Psoas muscle (tissue), 8 donors: ENCODE measurements at places on chromosomes 4 and X. TPM values are rescaled to one million over a fixed set of nuclear protein-coding genes. Genes with fewer than 3 reads are reported as not detected.

DNA sequence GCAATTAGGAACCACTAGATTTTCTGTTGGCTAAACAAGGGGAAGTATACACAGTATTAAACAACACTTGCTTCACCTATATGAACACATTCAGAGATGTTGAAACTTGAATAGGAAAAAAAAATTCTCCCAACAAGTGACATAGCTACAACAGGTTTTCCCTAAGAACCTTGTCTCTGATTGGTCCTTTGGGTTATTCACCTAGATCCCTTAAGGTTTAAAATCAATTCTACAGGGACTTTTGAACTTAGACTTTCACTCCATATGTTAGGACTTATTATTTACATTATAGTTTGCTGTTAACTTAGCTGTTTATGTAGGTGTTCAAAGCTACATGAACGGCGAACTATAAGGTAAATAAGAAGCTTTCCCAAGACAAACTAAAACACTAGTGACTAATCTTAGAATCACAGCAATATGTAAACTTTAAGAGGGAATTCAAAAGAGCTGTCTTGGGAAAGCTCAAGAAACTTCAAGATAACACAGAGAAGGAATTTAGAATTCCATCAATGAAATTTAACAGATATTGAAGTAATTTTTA lies 72.2 kb upstream of the ZXDB start:
- no peak for DNase-seq

DNA sequence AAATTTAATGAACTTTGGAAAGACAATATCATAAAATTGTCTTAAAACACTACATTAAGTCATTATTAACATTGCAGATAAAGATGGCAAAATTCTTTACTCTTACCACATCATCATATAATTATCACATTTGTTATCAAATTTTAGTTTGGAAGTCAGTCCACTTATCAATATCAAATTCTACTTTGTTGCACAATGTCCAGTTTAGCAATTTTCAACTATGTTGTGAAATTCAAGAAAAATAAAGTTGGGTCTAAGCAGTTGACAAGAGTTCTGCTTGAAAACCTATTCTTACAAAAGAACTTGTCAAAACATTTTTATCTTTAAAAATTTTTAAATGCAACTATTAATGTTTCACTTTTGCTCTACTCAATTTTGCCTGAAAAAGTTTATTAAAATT lies 44.7 kb upstream of the TET2 start:
- no peak for DNase-seq

The CHRNA9 gene
- 0.01 TPM for polyA plus RNA-seq

The FDCSP gene
- polyA plus RNA-seq, result not detected

The CXCL10 gene
- polyA plus RNA-seq, result 0.17 TPM

- no peak for DNase-seq
Observed at GRCh38 chrX:24702362-24703184, 8.9 kb downstream of the POLA1 start.

DNA sequence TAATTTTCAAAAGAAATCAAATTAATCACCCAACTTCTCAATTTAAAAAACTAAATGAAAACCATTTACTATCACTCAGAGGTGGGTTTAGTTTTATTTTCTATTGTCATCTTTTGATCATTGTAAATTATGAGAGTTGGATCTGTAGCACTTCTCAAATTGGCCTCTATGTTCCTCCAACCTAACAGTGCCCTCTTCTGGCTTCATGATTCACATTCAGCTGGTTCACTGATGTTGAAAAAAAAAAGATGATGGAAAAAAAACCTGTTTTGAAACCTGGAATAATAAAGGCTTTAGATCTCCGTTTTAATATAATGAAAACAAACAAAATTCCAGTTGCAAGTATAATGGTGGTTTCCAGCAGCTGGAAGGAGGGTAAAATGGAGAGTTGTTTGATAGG lies 2.4 kb upstream of the NBDY start:
- DNase-seq, result no peak

- no peak for DNase-seq
Observed at GRCh38 chrX:30957753-30958152, 68.7 kb upstream of the TAB3 start.

DNA sequence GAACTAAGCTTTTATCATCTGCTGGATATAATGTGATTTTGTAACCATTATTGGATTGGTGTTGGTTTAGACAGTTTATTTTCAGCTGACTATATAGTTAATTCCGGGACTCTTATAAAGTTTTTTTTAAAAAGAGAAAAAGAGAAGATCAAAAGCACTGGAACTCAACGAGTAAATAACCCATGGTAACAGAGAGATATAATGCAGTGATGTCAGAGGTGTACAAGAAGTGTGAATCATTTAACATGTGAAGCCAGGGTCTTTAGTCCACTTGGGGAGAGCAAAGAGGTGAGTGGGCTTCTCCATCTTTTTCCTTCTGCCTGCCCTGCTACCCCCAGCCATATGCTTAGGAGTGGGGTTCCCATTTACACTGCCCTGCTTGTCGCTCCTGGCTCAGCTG lies 3.2 kb downstream of the TMEM165 start:
- no peak for DNase-seq

- no peak for DNase-seq
Observed at GRCh38 chr4:19924761-19925160, 326.9 kb upstream of the SLIT2 start.

GRCh38 chr4:61924131-61924530 lies 724.0 kb downstream of the ADGRL3 start:
- DNase-seq, result no peak

GRCh38 chr4:7101692-7102515 lies 34.0 kb upstream of the GRPEL1 start:
- peak; percentile 75 for DNase-seq

DNA sequence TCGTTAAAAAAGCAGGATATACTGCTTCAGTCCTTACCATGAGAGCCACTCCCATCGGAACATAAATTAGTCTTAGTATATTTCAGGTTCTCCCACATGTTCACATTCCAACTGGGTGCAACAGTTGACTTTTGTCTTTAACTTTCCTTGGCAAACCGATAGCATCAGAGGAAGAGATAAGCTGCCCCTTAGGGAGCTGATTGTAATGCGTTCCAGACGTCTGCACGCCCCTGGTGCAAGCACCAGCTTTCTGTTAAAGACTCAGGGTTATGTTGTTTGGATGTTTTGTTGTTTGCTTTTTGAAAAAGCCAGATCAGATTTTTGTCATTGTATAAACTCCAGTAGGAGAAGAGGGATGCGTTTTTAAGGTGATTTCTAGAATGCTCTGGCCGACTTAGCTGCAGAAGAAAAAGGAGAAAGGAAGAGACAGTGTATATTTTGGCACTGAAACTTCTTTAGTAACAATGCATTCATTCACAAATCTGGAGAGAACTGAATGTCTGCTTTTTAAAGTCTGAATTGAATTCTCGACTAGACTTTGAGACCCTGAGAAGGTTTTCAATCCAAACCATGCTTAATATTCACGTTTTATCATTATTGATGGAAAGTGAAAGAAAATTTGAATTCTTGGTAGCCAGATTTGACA lies 160.9 kb downstream of the CBR4 start:
- DNase-seq, result no peak

The ETDA gene
- not detected for polyA plus RNA-seq

DNA sequence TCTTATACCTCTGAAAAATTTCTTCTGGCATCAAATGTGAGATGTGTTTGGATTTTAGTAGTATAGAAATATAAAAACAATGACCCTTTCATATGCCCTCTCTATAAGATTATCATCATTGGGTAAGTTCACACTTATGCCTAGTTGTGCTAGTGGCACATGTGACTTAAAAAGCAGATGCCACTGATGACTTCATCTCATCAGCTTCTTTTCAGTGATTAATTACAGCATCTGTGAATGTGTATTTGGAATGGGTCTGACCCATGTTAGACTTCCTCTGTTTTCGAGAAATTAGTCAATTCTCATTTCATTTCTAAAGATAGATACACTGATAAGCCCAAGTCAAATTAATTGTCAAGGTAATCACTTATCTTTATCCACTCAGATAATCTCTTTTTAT lies 698.7 kb downstream of the GABRG1 start:
- no peak for DNase-seq

The ARAP2 gene
- polyA plus RNA-seq, result 0.22 TPM

DNA sequence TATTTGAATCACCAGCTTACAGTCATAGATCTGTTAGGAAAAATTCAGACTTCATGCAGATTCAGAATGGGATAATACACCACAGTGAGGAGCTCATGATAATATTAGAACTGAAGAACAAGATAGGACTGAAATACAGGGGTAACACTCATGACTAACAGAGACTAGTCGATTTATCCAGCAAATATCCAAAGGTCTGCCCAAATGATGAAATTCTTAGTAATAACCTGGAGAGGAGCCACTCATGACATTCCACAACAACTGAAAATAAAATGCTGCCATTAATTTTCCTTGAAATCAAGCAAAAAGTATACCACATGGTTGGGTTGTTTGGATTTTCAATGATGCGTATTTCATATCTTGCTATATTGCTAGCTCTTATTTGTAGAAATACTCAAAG lies 903.7 kb upstream of the ADGRL3 start:
- no peak for DNase-seq

- DNase-seq, result peak; percentile 13
Observed at GRCh38 chr4:73674451-73674919, 54.2 kb upstream of the RASSF6 start.

DNA sequence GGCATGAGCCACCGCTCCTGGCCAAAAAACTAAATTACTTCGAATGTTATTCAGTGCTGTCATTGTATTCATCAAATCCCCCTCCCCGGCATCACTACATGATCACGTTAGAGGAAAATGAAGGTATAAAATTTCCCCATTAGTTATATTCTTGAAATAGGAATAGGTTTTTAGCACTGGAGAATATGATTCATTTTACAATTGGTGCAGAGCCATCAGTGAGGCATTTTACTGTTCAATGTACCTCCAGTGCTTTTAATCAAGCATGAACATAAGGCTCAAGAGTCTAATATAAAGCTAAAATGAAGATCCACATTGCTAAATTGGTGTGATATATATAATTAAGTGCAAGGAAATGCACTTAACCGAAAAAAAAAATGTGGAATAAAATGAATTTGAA lies 18.3 kb downstream of the KLF3 start:
- DNase-seq, result no peak

GRCh38 chr4:159227378-159227777 lies 124.5 kb downstream of the RAPGEF2 start:
- DNase-seq, result no peak

The RASGEF1B gene
- 2.5 TPM for polyA plus RNA-seq

DNA sequence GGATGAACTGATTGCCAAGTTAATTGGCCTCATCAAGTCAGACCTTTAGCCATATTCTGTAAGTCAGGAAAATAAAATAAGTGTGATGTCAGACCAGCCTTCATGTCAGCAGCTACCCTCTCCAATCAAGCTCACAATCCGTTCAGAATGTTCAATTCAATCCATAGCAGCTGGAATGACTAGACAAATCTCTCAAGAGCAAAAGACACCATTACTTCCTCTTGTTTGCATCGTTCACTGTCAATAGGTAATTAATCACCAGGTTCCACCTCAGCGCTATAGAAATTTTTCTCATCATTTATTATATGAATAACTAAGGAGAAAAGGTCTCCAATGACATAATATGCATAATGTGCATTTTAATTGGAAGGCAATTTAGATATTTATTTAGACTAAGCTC lies 321.0 kb upstream of the GRIA3 start:
- no peak for DNase-seq

The DMRTC1 gene
- not detected for polyA plus RNA-seq

DNA sequence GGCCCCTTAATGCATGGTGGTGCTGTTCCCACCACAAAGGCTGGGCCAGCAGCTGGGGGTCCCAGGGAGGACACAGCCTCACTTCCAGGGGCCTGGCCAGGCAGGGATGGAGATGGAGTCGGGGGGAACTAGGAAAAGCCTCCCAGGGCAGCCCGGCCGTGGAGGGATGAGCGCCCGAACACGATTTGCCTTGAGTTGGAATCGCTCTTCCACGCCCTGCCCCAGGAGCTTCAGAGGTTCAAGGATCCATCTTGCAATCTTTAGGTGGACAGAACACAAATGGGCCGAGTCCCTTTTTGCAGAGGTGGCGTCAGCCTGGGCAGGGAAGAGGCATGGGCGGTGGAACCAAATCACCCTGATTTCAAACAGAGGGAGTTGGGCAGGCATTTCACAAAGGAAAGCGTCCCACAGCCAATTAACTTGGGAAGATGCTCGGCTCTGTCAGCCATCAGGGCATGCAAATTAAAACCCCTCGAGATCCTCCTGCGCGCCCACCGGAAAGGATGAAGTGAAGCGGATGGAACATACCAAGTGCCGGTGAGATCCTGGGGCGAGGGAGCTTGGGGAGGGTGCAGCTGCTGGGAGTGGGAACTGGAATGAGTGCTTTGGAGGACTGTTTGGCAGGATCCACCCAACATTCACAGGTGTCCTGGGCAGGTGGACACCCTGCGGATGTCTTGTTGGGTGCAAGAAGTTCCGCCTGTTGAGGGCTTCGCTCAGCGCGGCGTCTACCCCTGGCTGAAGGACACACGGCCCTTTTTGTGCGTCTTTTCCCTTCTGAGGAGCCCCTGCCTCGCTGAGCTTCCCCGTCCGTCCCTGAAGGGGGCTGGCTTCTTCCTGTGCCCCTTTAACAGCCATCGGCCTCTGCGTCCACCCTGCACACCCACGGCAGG lies 75.7 kb downstream of the HTRA3 start:
- no peak for DNase-seq

DNA sequence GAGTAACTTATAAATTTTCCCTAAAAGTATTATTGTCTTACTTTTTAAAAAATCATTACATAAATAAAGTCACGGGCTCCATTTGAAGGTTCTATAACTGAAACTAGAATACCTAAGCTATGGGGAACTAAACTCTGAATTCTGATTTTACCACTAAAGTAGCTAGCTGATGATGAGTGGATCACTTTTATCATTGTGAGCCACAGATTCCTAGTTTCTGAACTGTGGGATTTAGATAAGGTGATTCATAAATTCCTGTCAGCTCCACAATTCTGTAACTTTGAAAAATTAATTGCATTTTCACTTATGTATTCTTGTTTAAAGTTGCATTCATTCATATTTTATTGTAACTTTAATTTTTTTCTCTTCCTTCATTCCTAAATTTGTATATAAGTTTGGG lies 540.9 kb downstream of the GBA3 start:
- no peak for DNase-seq

The ERAS gene
- not detected for polyA plus RNA-seq

The MGAT4D gene
- polyA plus RNA-seq, result not detected

- no peak for DNase-seq
Observed at GRCh38 chr4:25654031-25654970, 1.4 kb upstream of the SLC34A2 start.

DNA sequence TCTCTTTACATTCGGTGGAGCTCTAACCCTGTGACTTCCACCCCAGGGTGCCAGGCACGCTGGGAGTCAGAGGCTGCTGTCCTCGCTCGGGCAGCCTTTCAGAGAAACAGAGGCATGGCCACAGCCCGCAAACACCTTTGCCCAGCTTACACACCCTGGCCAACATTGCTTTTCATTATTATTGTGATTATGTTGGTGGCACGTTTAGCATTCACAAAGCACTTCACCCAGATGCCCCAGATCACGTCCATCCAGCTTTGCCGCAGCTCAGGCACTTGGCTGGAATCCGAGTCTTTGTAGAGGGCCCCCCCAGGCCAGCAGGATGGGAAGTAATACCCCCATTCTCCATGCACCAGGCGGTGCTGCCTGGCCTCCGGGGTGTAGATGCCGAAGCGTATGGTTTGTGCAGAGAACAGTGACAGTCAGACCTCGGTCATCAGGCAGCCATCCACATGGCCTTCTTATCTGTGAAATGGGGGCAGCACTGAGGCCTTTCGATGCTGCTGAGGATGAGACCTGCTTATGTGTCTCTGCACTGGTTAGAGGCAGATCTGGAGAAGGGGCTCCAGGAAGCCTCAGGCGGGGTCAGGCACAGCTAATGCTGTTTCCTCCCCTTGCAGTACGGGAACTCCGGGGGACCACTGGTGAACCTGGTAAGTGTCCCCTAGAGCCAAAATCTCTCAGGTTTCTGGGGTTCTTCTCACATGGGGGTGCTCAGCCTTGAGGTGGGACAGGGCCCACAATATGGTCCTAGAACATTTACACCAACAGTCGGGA lies 22.3 kb downstream of the HTRA3 start:
- peak; percentile 32 for DNase-seq
